ENCODE measurements at places on chromosomes 6 and 20.

DNA sequence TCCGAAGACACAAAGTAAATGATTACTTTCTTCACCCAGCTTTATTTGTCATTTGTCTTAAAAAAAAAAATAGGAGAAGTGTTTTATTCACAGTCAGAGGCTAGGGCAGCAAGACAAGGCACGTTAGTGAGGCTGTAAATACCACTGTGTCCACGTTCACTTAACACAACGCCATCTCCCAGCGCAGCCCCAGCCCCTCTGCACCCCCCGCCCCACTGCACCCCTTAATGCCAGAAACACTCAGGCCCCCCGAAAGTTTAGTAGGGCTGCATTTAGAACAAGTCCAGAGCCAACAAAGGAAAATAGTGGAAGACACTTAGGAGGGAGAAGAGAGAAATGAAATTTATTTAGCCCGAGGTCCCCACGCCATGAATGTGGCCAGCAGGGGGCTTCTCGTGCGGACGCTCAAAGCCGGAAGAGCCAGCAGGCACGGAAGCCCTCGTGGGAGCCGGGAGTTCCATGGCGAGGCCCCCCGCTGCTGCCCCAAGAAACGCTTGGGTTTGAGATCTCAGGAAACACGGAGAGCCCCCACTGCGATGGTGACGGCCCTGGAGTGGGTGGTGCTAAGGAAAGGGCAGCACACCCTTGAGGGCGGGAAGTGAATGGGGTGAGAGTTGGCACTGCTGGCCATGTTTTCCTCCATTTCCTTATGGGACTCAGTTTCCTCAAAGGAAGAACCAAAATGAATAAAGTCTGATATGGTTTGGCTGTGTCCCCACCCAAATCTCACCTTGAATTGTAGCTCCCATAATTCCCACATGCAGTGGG lies 50.2 kb downstream of the IYD start:
- DNase-seq = peak; percentile 69

GRCh38 chr6:112795316-112795715 lies 448.2 kb downstream of the RFPL4B start:
- no peak for DNase-seq

GRCh38 chr20:3068986-3069900 lies 2.2 kb upstream of the OXT start:
- DNase-seq = no peak

- DNase-seq = peak; percentile 63
Measured at GRCh38 chr20:44651684-44652423, at the start of gene ADA. ADA (minus strand) TSS chr20:44651699; CDS start chr20:44651607, 92 bp downstream.

- DNase-seq = no peak
Measured at GRCh38 chr6:154356690-154357089, at the start of gene IPCEF1. IPCEF1 (minus strand) TSS chr6:154356803; CDS start chr6:154265947, 90,856 bp downstream.

DNA sequence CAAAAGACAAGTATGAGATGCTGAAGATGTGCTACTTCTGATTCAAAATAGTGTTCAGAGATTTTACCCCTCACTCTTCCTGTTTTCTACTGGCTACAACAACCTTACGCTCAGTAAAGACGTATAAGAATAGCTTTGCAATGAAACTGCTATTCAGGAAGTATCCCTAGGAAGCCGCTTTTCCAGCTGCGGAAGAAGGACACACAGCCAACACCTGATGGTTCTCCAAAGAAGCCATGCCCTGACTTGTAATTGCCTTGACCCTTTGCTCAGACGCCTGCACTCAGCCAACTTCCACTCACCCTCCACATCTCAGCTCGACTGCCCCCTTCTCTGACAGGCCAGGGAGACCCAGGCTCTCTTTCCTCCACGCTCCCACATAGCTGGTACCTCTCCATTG lies 111.6 kb downstream of the DTNBP1 start:
- no peak for DNase-seq

DNA sequence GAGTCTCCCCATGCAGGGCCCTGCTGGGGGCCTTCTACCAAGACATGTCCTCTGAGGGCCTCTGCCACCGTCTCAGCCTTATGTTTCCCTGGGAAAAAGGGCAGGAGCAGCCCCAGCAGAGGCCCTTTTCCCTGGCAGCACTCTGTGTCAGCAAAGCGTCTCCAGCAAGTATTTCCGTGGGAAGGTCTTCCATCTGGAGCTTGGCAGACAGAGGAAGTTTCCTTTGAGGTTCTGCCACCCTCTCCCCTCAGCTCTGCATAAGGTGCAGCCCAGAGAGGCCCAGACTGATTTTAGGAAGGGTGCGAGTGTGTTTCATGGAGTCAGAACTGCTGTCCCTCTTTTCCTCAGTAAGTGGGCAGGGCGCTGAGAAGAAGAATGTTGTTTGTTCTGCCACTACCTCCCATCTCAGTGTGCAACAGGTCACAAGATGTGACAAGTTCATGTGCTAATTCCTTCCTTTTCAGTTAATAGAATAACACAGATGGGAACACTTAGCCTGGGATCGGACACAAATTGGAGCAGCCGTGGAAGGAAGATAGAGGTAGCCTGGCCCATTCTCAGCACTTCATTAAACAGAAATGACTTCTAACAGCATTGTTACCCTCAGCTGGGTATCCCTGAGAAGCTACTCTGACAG lies 784.4 kb downstream of the MAFB start:
- DNase-seq = no peak

DNA sequence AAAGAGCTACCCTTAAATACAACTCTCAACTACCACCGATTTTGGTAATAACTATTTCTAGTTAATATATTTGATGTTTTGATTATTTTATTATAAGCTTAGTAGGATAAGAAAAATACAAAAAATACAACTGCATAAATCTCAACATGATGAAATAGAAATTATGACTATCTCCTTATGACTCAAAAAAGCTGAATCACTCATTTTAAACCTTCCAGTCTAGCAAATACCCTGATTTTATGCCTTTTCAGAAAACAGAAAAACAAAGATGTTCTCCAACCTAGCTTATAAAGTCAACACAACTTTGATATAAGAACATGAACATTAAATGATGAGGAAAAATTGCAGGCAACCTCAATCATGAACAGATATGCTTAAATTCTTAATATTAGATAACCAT lies 40.2 kb upstream of the DSE start:
- DNase-seq = peak; percentile 60
